Activated CD4-positive, alpha-beta memory T cell treated with anti-CD3 and anti-CD28 coated beads for 36 hours (primary cell): ENCODE measurements at places on chromosomes 11 and 22.

GRCh38 chr11:17650127-17650911 is 69.1 kb upstream of the MYOD1 start:
- DNase-seq, result no peak

GRCh38 chr11:79156031-79156430 is 284.8 kb downstream of the TENM4 start:
- no peak for DNase-seq

- no peak for DNase-seq
Measured at GRCh38 chr11:110929129-110929528, 216.9 kb upstream of the ARHGAP20 start.

DNA sequence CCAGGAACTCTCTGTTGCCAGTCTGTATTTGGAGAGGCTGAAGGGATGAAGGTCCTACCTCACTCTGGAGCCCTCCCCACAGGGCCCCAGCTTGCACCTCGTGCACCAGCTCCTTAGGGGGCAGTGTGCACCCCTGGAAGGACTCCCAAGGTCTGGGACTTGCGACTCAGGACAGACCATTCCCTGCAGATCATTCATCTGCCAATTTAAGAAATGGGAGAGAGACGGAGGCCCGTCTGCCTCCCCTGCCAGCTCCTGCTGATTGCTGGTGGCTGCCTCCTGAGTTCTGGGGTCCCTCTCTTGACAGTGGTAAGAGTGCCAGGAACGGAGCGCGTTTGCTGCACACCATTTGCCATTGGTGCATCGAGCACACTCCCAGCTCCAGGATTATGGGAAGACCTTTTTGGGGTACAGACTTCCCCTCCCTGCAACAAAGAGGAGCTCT is 27.4 kb upstream of the MALAT1 start:
- DNase-seq, result no peak

GRCh38 chr22:44102856-44103255 is 77.9 kb upstream of the PARVG start:
- no peak for DNase-seq

DNA sequence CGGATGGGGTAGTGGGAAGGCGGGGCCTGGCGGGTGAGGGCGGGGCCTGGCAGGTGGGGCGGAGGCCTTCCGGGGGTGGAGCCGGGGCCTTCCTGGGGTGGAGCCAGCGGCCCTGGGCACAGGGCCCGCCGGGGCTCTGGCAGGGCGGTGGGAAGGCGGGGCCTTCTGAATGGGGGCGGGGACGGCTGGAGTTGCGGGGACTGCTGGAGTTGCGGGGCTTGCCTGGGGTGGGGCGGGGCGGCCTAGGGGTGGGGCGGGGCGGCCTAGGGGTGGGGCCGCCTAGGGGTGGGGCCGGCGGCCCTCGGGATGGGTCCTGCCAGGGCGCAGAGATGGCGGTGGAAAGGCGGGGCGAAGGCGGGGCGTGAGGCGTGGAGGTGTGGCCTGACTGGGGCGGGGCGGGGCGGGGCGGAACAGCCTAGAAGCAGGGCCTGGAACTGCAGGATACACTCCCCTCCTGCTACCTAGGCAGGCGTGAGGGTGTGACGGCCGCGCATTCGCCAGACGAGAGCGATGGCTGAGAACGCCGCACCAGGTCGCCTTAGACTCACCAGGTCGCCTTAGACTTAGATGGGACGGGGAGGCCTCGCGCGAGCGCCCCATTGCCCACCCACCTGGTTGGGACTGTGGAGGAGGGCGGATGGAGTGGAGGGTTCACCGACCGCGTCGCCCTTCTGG is 19.3 kb downstream of the RRP7A start:
- peak; percentile 93 for DNase-seq

- peak; percentile 67 for DNase-seq
Measured at GRCh38 chr11:67312187-67313021, 9.1 kb downstream of the SSH3 start.

GRCh38 chr11:4882543-4882942 is 843 bp downstream of the OR51T1 start:
- no peak for DNase-seq

- peak; percentile 28 for DNase-seq
Measured at GRCh38 chr11:45083544-45084087, 62.8 kb upstream of the PRDM11 start.

DNA sequence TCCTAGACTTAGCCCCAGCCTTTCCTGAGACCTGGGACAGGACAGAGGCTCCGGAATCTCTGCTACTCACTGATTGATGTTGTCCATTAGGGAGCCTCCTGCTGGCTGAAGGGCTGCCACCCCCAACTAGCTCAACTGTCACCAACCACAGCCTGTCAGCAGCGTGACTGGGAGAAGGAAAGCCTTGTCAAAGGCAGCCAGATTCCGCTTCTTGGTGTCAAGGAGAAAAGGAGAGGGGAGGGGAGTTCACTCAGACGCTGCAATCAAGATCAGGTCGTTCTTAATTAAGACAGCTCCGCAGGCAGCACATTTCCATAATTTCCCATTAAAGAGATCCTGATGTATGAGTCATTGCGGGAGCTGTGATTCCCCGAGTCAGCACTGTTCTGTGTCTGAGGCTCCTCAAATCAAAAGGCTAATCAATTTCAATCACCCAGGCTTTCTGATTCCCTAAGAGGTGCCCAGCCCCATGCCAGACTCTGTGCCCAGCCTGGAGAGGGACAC is 152.8 kb upstream of the ZBED5 start:
- DNase-seq, result no peak

- DNase-seq, result no peak
Measured at GRCh38 chr11:73981051-73981805, 1.4 kb downstream of the UCP2 start.

- DNase-seq, result peak; percentile 75
Measured at GRCh38 chr11:57482782-57483561, 22.6 kb downstream of the RTN4RL2 start.

GRCh38 chr22:18148293-18148965 is 1.5 kb upstream of the USP18 start:
- no peak for DNase-seq

DNA sequence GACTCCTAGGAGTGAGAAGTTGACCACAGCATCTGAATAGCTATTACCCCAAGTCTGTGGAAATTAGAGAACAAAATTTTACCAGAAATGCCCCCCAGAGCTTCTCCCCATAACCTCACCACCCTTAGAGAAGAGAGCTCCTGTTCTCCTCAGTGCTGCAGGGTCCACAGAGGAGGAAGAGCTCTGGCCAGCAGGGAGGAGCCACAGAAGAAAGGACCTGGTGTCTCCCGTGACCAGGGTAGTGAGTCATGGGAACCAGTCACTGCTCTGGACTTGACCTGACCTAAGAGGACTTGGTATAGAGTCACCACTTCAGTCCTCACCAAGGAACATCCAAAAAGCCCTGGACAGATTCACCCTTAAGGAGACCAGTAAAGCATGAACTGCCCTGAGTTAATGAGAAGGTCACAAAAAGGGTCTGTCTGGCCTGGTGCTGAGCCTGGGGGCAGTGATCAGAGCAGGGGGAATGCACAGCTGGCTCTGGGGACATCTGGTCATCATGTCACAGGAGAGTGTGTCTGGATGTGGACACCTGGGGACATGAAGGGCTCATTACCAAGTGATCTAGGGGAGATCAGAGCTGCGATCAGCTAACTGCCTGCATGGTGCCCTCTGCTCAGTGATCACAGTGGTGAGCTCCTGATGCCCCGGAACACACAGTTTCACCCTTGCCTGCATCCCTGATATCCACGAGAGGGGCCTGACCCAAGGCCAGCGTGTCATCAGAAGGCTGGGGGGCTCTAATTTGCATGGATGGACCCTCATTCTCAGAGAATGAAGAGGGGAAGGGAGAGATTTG is 103.3 kb upstream of the TOP3B start:
- no peak for DNase-seq

- no peak for DNase-seq
Measured at GRCh38 chr11:116849060-116849459, 11.6 kb upstream of the APOA1 start.

GRCh38 chr22:39290724-39291161 is 28.7 kb downstream of the RPL3 start:
- DNase-seq, result no peak

- no peak for DNase-seq
Measured at GRCh38 chr22:19129871-19130270, 1.2 kb upstream of the TSSK2 start.

- no peak for DNase-seq
Measured at GRCh38 chr11:72871119-72871518, 56.9 kb downstream of the ATG16L2 start.

DNA sequence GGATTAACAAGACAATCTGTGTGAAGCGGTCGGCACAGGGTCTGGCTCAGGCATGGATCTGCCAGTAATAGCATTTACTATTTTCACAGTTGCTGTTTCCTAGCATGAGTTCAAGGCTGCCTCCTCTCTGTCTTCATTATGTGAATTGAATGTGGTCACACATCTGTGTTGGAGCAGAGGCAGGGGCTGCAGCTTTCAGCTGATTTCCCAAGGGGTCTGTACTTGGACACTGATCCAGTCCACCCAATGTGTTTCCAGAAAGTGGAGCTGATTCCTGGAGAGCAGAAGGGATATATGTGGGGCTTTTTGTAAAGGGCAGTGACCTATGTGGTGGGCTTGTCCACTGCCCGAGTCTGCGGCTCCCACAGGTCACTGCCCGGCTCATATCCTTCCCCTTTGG is 3.5 kb upstream of the CELSR1 start:
- no peak for DNase-seq

DNA sequence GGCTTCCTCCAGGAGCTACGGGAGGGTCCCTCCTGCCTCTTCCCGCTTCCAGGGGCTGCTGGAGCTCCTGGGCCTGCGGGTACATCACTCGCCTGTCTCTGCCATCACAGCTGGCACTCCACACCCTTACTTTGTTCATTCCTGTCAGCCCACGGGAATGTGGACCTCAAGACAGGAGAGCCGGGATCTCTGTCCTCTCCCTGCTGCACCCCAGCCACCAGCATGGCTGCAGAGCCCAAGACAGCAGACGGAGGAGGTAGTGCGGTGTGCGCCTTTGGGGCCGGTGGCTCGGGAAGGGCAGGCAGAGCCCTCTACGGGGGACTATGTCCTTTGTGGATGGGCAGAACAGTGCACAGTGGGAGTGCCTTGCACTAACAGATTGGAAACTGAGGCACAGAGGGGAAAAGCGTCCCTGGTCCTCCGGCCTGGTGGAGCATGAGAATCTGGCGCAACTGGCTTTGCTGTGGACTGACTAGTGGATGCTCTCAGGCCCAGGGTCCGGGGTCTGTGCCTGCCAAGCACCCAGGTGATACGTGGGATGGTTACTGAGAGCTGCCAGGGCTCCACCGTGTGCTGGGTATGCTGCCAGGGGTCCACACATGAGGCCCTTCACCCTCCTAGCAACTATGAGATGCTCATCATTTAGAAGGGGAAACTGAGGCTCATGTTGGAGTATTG is 47.3 kb downstream of the IGF2 start:
- no peak for DNase-seq

- no peak for DNase-seq
Measured at GRCh38 chr11:76696756-76697155, 26.2 kb upstream of the LRRC32 start.

DNA sequence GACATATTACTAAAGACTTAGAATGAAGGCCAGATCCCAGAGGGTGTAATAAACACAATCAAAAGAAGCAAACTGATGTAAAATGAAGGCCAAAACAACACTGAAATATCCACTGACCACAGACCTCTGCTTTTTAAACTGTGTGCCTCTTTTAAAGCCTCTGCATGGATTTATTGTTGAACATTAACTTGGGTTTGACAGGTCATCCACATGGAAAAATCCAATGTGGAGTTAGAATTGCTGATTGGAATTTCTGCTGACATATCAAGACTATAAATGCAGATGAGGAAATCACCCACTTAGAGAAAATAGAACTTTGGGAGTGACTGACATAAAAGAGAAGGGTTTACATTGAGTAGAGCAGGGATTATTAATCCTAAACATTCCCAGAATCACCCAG is 853.9 kb upstream of the RAG2 start:
- no peak for DNase-seq

DNA sequence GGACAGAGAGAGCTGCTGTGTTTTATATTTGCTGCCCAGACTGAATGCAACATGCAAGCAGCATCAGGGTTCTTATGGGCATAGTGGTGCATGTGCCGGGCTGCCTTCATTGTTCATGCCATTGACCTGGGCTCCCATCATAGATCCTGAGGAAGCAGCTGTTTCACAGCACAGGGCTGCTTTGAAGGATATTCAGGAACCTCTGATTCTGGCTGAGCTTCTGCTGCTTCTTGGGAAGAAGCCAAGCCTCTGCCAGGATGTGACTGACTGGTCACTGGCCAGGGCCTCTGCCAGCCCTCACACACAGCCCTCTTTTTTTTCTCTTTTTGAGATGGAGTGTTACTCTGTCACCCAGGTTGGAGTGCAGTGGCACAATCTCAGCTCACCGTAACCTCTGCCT is 43.3 kb downstream of the CYB5R2 start:
- no peak for DNase-seq

DNA sequence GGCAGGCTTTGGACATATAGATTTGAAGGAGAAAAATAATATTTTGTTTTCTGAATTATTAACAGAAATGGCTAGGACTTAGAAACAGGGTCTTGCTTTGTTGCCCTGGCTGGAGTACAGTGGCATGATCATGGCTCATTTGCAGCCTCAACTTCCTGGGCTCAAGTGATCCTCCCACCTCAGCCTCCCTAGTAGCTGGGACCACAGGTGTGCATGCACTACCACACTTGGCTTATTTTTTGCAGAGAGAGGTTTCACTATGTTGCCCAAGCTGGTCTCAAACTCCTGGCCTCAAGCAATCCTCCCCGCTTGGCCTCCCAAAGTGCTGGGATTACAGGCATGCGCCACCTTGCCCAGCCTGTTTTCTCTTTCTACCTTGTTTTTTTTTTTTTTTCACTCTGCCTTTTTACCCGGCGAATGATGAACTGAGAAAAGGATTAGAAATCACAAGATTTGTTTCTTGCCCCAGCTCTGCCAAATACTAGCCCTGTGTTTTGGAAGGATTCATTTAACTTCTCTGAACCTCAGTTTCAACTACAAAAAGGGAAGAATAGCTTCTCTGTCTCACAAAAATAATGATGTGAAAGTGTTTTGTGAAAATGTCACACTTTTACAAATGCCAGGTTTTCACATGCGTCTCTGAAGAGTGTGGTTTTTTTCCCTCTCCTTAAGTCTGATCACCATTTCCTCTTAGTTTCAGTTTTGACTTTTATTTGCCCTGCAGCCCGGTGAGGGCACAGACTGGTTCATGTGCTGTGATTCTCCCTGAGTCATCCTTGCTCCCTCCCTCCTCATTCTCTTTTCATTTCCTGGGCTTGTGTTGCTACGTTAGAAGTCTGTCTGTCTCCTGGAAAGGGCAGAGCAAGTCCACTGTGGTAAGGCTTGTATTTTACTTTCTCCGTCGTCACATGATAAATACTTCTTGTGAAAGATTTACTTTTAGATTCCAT is 67.7 kb downstream of the BCL2L13 start:
- DNase-seq, result peak; percentile 68
